CD4-positive, alpha-beta T cell treated with Interleukin-6 at 100 ng/mL for 8 hours (primary cell): ENCODE measurements at places on chromosomes 7 and 10.
A peak's percentile ranks its signal among the peaks of the same experiment; 100 is the strongest.

GRCh38 chr10:92502296-92502808 is 71.5 kb downstream of the IDE start:
- DNase-seq: no peak

DNA sequence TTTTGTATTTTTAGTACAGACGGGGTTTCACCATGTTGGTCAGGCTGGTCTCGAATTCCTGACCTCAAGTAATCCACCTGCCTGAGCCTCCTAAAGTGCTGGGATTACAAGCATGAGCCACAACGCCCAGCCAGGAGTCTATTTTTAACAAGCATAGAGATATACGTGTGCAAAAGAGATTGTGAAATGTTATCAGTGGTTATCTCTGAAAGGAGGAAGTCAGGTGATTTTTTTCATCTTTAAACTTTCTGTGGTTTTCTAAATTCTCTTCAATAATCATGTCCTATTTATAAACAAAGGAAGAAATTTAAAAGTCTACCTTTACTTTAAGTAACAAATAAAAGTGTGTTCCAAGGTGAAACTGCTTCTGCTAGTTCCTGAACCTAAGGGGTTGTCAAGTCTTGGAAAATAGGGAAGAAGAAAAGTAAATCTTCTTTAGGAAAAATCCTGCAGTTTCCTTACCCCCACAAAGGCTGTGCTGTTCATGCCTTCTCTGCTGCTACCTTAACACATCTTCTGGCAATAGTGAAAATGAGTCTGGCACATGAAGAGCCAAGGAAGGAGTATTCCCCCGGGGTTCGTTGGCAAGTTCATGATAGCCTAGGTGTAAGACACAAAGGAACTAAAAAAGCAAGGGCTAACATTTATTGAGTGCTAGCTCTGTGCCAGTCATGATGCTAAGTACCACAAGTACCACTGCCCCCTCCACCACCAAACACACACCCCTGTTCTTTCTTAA is 51.1 kb downstream of the CYP26A1 start:
- peak; percentile 15 for DNase-seq

DNA sequence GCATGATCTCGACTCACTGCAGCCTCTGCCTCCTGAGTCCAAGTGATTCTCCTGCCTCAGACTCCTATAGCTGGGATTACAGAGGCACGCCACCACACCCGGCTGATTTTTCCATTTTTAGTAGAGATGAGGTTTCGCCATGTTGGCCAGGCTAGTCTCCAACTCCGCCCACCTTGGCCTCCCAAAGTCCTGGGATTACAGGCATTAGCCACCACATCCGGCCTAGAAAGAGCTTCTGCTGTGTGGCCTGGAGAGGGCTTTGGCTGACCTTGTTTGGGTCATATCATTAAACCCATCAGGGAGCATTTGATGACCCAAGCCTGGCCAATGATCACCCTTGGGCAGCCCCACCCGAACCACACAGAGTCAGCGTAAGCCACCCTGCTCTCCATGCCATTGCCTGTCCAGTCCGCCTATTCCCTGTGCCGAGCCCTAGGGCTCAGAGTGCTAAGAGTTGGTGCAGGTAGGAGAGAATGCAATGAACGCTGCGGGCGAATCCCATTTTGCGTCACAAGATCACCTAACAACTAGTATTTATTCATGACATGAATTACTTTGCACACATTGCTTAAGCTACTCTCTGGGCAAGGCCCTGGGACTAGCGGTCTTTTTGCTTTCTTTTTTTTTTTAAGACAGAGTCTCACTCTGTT is 22.3 kb upstream of the GDI2 start:
- no peak for DNase-seq

DNA sequence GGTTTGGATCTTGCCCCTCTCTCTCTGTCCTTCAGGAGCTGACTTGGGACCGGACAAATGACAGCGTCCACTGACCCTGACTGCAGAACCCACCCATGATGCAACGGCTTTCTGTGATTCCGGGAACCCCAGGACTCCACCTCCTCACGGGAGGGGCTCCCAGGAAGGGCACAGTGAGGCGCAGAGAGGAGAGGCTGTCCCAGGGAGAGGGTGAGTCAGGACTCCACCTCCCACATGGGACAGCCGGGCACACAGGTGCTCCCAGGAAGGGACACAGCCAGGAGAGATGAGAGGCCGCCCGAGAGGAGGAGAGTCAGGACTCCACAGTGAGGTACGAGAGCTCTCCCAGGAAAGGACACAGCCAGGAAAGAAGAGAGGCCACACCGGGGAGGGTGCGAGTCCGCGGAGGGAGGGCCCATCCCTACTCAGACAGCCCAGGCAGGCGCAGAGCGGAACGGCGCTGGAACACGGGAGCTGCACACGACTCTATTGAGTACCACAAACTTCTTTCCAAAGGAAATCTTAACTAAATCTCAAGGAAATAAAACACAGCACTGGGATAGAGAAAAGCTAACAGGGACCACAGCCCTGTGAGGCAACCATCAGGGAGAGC is 162.5 kb downstream of the MAD1L1 start:
- no peak for DNase-seq

GRCh38 chr7:25031007-25031406 is 51.0 kb upstream of the OSBPL3 start:
- DNase-seq: peak; percentile 17

GRCh38 chr7:128381161-128381821 is 19.8 kb upstream of the PRRT4 start:
- DNase-seq: no peak

DNA sequence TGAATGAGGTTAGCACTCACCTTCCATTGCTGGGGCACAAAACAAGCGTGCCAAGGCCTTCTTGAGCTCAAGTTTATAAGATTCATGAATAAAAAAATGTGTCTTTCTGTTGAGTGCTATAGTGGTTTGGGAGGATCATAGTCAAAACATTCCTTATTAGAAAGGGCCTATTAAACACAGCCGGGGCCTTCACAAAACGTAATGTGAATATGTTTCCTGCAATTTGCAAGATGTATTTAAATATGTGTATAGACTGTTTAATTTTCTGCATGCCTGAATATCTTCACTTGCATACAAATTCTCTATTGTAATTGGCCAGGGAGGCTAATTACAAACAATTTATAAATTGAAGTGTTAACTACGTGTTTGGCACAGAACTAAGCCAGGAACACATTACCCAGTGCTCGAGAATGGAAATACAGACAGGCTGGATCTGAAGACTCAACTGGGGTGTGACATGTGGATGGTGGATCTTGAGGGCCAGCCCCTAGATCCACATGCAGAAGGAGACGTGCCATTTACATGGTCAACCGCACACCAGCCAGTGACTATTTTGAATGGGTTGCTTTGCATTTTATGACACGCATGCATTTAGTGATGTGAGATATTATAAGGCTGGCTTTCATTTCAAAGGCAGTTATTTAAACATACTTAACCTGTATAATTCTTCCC is 31.3 kb downstream of the LYZL2 start:
- no peak for DNase-seq

DNA sequence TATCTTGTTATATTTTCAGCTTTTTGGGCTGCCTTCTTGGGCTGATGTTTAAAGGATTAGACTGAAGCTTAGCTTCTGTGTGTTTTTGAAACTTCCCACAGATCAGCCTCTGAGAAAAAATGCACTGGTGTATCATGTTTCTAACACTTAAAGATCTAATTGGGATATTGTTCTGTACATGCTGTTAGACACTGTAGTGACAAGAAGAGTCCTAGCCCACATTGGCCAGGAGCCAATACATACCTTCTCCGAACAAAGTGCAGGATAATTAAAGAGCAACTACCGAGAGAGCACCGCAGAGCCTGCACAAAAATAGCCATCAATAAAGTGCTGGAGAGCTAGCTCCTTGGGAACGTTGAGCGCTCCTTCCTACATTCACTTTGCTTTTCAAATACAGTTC is 289.4 kb upstream of the SP8 start:
- no peak for DNase-seq

DNA sequence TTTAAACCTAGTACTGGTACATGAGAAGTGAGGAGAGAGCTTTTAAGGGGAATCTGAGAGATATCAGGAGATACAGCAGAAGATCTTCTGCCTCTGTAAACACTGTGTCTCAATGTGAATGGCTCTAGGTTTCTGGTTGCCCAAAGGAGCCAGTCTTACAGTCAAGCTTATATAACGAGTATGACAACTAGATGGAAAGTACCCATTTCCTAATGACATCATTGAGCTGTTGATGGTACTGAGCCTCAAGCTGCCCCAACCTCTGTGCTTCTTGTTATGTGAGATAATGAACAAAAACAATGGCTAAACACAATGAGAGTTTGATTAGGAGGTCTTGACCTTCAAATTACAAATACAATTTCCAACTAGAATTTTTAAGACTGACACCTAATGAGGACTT is 451.5 kb downstream of the SORCS1 start:
- no peak for DNase-seq

GRCh38 chr10:24834869-24835268 is 111.2 kb upstream of the ARHGAP21 start:
- DNase-seq: no peak

DNA sequence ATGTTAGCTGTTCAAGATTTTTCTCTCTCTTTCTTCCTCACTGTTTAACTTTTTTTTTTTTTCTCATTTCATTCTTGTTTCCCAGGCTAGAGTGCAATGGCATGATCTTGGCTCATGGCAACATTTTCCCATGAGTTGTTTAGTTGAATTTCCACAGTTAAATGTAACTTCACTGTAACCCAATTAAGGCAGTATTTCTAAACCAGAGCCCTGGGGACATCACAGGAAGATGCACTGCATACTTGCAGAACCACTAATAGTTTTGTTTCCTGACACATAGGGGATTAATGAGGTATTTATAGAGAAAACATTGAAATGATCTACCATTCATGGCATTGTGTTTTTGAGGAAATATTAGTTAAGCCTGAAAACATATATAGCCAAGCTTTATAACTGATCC is 795.6 kb upstream of the GHITM start:
- no peak for DNase-seq

- DNase-seq: no peak
These were observed 189.8 kb downstream of the CELF2 start for GRCh38 chr10:11207560-11207844.

DNA sequence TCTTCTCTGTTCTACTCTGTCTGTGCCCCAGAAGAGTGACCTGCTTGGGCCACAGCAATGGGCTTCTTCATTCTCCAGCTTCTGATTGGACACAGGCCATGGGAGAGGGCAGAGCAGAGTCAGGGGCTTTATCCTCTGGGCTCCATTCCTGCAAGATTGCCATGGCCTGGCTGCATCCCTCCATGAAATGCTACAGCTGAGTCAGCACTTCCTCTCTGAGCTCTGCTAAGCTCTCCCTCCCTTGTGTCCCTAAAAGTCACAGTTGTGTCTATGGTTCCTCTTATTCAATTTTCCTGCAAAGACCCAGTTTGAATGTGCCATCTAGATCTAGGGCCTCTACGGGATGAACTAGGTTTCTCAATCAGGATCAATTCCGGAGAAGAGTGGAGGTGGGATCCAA is 903.8 kb downstream of the TYW1 start:
- no peak for DNase-seq

GRCh38 chr7:14834456-14834855 is 68.1 kb downstream of the DGKB start:
- no peak for DNase-seq
